ENCODE measurements at places on chromosomes 12 and 14.

GRCh38 chr12:14795028-14795448 is 8.2 kb downstream of the WBP11 start:
- no peak for DNase-seq

- no peak for DNase-seq
These were observed 738.6 kb downstream of the GALC start for GRCh38 chr14:87254331-87254874.

DNA sequence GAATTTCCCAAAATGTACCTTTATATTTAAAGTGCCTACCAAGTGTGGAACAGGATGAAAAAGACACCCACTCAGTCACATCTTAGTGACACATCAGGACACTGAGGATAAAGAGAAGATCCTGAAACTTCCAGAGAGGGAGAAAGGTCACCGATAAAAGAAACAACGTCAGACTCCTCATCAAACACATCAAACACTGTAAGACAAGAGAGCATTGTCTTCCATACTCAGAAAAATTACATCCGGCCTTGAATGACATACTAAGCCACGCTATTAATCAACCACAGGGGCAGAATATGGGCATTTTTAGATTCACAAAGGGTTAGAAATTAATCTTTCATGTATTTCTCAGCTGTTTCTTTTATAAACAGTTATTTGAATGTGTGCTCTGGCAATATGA is 490.3 kb downstream of the APAF1 start:
- DNase-seq, result no peak

GRCh38 chr14:101233391-101233790 is 327.9 kb upstream of the DIO3 start:
- DNase-seq, result no peak

GRCh38 chr12:4934407-4935035 is 24.8 kb downstream of the KCNA1 start:
- DNase-seq, result peak; percentile 1

DNA sequence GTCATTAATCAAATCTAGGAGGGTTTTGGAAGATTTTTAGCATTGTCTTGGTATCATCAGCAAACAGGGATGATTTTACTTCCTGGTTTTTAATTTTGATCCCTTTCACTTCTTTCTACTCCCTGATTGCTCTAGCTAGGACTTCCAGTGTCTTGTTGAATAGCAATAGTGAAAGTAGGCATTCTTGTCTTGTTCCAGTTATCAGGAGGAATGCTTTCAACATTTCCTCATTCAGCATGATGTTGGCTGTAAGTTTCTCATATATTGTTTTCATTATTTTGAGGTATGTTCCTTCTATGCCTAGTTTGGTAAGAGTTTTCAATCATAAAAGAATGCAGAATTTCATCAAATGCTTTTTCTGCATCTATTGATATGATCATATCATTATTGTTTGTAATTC is 244.2 kb upstream of the CLEC14A start:
- DNase-seq, result no peak

- peak; percentile 57 for DNase-seq
These were observed 11.1 kb downstream of the GPR84 start for GRCh38 chr12:54352891-54353874.

- no peak for DNase-seq
These were observed 19.2 kb downstream of the SIVA1 start for GRCh38 chr14:104771918-104772706.

DNA sequence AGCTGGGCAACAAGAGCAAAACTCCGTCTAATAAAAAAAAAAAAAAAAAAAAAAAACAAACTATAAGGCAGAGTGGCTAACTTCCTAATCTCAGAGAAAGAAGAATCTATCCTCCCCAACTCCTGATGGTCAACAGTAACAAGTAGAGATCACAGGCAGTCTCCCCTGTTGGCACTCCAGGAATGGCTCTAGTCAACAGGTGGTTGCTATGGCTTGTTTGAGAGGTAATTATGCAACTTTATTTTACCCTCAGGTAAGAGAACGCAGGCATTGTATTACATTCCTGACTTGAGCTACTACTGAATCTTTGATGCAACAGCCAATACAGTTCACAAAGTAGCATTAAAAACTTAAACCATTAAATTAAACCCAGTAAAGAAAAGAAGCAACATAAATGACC is 180.3 kb downstream of the DICER1 start:
- no peak for DNase-seq

DNA sequence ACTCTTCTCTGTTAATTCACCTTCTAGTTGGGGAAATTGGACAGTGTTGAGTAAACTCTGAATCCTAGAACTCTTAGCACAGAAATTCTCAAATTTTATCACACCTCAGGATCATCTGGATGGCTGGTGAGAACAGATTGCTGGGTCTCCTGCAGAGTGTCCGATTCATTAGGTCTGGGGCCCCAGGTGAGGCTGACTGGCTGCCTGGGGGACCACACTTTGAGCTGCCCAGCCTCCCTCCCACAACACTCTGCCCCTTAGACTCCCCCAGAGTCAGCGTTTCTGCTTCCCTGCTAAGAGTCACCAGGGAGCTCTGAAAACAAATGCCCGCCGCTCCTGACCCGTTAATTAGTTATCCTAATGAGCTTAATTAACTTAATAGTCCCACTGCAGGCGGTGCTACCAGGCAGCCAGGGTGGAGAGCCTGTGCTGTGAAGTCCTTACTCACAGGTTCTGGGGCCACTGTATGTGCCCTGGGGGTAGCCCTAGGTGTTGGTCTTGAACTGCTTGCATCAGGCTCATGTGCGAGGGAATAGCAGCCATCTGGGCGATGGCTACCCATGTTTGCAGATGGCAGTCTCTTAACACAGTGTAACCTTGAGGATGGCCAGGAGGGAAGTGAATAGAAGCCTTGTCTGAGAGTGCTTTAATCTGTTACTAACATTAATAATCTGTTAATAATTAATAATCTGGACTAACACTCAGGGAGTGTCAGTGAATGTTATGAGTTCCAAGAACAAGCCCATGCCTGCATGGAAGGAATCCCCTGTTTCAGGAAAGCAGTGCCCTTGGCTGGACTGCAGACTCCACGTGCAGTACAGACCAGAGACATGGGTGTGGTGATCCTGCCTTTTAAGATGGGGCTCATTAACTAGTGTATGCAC is 35.6 kb downstream of the AACS start:
- DNase-seq, result no peak
